ENCODE measurements at places on chromosomes 11 and 22. TPM values are rescaled to one million over a fixed set of nuclear protein-coding genes. Genes with fewer than 3 reads are reported as not detected.
A peak's percentile ranks its signal among the peaks of the same experiment; 100 is the strongest.

GRCh38 chr22:40121461-40121860 is 56.3 kb upstream of the TNRC6B start:
- peaks cover 53% of the 10 kb centered on the region for H3K4me1 ChIP-seq
- peaks cover 12% of the 10 kb centered on the region for H3K36me3 ChIP-seq
- no peak overlapping the region for H3K4me3 ChIP-seq
- peak overlapping the region; percentile 41 for H3K27ac ChIP-seq

Gene ELFN2
- 0.08 TPM for total RNA-seq

Gene MS4A6E
- not detected for total RNA-seq

Gene OR8A1
- total RNA-seq: not detected

Gene TPBGL
- 0.13 TPM for total RNA-seq

Gene AIFM3
- total RNA-seq: 0.39 TPM
